ENCODE measurements at places on chromosomes 13 and 19.

DNA sequence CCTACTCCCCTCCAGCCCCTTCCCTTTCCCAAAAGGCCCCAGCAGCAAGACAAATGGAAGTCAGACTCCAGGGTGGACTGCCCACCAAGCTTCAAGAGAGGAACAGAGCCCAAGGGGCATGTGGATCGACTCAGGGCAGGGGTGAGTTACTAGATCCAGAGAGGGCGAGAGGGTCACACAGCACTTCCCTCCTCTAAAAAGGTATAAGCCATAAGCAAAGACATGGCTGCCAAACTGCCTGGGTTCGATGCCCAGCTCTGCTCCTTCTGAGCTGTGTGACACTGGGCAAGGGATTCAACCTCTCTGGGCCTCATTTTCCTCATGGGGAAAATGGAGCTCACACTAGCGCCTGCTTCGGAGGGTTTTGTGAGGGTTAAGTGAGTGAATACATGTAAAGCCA lies 3.8 kb downstream of the PPP1R14A start:
- no peak for DNase-seq

- no peak for DNase-seq
Measured at GRCh38 chr19:30161021-30161655, 211.0 kb upstream of the ZNF536 start.

GRCh38 chr19:35114353-35115176 lies 1.1 kb upstream of the FXYD3 start:
- DNase-seq, result no peak

DNA sequence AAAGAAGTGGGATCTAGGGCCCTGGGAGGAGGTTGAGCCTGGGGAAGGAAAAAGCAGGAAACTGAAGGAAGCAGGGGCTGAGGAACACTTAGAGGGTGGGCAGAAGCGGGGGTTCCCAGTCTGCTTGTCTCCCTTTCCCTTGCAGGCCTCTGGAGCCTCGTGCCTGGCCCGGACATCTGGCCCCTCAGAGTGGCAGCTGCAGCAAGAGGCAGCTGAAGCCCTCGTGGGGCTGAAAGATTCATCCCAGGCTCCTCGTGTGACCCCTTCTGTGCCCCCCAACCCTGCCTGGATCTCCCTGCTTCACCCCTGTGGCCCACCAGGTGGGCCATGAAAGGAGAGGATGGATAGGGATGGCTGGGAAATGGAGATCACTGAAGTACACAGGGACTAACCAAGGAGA lies 5.5 kb downstream of the DMRTC2 start:
- no peak for DNase-seq

GRCh38 chr13:99269627-99270241 lies 11.6 kb upstream of the GPR18 start:
- peak; percentile 32 for DNase-seq

DNA sequence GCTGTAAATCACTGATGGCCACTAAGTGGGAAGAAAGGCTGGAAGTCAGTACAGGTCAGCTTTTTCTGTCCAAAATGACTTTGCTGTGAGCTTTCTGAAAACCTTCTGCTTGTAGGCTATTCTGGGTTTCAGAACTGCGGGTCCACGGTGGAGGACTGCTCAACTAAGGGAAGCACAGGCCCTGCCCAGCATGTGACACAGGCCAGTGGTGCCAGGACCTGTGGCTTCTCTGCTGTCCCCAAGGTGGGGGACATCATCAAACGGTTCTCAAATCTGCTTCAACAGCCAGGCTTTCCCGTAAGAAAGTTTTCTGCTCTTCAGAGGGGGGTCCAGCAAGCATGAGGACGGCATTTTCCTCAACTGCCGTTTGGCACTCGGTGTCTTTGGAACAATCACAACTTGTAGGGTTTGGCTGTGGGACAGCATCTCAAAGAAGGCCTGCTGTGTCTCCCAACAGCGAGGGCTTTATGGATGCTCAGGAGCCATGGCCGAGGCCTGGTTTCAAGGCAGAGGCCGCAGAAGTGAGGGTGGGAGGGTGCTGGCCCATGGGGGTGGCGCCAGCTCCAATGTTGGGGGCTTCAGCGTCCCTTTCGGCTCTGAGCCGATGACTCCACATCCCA lies 3.8 kb downstream of the SGTA start:
- DNase-seq, result no peak

DNA sequence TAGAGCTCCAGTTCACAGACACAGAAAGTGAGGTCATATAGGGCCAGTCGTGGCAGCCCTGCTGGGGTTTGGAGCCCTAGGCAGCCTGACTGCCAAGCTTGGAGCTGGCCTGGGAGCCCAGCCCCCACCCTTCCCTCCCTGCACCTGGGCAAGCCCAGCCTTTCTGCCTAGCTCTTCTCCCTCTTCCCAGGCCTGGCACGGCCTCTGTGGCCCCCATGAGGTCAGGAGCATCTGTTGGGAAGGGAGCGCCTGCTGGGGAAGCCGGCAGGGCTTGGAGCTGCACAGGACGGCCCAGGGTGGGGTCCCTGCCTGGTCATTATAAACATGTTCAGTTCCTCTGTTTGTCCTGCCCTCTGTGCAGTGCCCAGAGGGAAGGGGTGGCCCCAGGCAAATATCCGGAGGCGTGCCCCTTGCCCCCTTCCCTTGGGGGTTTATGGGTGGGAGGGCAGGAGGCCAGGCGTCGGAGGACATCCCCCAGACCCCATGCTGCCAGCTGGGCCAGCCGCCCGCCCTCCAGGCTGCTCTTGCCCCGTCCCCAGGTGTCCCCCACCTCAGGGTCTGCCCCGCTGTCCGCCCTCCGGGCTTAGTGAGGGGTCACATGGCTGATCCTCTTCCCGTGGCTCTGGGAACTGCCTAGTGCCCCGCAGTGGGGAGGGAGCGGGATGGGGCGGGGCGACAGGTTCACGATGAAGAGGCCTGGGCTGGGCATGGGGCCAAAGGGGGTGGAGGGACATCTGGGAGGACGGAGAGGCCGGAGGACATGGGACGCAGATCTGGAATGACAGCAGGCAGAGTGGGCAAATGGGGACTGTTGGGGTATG lies 30.0 kb upstream of the NCCRP1 start:
- DNase-seq, result no peak

GRCh38 chr19:35462476-35462953 lies 14.5 kb downstream of the FFAR2 start:
- DNase-seq, result no peak

DNA sequence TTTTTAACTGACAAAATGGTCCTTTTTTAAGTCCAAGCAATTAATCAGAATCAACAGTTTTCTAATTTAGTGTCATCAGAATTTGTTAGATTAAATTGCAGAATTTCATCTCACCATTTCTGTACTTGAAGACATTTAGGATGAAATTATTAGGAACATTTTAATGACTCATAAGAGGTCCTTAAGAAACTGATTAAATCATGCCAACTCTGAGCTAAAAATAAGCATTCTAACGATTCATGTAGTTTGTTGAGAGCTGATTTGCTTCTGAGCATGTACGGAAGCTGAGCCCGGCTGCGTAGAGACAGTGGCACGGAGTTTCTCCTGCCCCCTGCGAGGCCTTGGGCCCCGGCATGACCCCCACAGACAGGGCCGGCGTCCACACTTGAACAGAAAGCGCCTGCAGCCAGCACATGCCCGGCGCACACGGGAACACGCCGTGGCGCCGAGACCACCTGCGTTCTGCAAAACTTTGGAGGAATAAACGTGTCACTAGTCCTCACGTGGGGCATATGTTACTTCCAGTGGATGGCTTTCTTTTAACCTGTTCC lies 89.7 kb upstream of the MCF2L start:
- DNase-seq, result no peak

GRCh38 chr19:50357178-50358100 lies 8.0 kb downstream of the NAPSA start:
- DNase-seq, result peak; percentile 36

DNA sequence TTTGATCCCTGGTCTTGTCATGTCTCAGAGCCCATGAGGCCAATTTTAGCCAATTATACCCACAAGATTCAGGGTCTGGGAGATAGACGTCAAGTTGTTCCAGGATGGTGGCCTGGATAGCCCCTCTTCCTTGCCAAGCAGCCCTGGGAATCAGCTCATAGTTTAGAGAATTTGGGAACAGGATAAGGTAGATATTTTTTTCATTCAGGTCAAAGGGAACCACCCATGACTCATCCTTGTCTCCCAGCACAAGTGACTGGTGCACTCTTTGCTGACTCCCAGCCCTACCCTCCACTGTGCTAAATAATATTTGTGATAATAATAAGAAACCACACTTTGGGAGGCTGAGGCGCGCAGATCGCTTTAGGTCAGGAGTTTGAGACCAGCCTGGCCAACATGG lies 17.1 kb upstream of the S1PR4 start:
- no peak for DNase-seq

GRCh38 chr19:37251308-37252229 lies 33.6 kb downstream of the ZNF383 start:
- peak; percentile 94 for DNase-seq

GRCh38 chr13:108360139-108360538 lies 90.6 kb downstream of the TNFSF13B start:
- no peak for DNase-seq

GRCh38 chr13:65330287-65330686 lies 1899.8 kb downstream of the PCDH9 start:
- DNase-seq, result no peak

DNA sequence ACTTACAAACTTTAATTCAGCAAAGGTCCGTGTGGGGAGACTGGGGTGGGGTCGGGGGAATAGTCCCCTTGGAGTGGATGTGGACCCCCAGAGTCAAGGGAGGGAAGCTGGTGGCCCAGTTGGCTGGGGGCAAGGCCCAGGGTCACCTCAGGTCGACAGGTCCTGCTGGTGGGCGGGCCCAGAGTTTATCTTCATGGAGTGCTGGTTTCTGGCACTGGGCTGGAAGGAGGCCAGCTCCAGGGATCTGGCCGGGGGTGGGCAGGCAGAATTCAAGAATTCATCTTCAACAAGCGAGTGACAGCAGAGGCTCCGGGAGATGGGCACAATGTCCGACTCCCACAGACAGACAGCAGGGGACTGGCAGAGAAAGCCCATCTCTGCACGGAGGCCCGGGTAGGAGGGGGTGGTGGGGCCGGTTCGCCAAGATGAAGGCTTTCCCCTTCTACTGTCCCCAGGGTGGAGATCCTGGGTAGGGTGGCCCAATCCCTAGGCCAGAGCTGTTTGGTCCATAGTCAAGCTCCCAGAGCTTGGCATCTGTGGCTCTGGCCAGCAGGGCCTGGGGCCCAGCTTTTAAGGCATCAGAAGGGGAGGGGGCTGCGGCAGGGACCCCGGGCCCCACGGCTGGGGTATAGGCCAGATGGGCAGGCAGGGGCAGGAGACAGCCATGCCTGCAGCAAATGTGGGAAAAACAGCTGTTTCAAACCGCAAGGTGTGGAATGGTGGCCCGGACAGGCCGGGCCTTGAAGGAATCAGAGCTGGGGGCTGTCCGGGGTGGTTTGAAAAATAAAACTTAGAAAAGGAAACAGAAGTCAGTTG lies 622 bp upstream of the FDX2 start:
- DNase-seq, result no peak

DNA sequence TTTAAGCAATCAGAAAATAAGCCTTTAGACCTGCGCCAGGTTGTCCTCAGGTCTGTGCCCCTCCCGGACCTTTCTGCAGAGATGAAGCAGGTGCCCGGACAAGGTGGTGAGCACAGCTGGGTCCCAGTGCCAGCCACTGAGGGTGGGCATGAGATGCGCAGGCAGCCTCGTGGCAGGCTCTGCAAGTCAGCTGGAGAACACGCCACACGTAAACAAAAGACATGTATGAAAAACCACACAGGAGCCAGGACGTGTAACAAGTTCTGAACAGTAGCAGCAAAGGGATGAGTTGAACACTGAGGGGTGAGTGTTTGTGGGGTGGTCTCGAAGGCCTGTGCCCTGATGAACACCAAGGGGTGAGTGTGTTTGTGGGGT lies 68.8 kb upstream of the MCF2L start:
- DNase-seq, result no peak

- DNase-seq, result peak; percentile 30
Measured at GRCh38 chr13:26759907-26760831, at the start of gene GPR12. TSS of gene GPR12 (minus strand) at chr13:26760786. CDS start at chr13:26759827, 959 bp downstream.

DNA sequence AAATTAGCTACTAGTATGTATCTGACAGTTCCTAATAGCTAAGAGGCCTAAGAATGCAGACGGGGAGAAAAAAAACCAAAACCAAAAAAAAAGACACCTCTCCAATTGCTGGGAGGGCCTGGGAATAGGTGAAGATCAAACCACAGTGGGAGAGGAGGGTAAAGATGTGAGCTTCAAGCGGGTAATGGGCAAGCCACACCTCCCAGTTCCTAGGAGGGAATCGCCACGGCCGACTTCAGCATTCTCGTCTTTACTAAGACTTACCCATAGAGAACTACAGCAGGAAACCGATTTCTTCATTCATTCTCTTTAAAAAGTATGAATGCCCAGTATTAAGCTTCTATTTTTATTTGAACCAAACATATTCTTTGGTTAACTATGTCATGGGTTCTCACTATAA lies 5.6 kb upstream of the EEF1AKMT1 start:
- DNase-seq, result no peak

DNA sequence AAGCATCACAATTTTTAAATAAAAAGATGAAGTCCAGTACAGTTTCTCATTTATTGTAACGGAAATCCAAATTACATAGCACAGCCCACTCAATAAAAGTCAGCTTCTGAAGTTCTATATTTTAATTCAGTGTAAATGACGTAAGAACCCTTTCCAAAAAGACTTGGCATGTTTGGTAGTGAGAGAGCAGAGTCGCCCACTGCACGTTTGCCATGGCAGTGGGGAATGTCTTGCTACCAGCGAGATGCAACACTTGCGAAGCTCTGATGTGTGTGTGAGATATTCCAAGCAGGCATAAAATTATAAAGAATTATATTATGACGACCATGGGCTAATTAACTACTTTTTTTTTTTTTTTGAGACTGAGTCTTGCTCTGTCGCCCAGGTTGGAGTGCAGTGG lies 190.1 kb downstream of the SLC7A1 start:
- no peak for DNase-seq

DNA sequence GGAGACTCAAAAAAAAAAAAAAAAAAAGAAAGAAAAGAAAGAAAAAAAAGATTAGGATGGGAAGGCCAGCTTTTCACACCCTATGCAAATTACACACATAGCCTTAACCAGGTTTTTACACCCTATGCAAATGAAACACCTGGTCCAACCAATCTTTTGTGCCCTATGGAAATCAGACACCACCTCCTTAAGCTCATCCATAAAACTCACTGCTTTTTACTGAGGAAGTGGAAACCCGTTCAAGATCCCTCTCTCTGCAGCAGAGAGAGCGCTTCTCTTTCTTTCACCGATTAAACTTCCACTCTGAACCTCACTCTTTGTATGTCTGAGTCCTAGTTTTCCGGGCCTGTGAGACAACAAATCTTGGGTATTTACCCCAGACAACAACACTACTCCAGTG lies 25.3 kb upstream of the HOMER3 start:
- DNase-seq, result no peak

DNA sequence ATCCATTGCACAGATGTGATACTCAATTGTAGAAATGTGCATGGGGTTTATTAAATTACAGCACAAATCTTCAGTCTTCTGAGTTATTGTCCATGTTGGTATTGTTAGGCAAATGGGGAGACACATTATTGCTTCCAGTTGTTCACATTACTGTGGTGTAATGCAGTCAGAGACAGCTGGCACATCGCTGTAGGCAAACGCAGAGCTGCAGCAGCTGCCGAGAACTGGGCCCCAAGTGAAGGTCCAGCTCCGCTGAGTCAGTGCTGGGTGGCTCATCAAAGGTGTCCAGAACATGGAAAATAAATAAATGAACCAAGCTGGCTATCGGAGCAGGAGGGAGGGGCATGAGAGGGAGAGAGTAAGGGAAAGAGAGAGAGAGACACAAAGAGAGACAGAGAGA lies 299.1 kb upstream of the OBI1 start:
- no peak for DNase-seq
